Glutamatergic neuron (in vitro differentiated cells): ENCODE measurements at places on chromosomes 16 and 17. TPM values are rescaled to one million over a fixed set of nuclear protein-coding genes. Genes with fewer than 3 reads are reported as not detected.

CCL8 gene
- total RNA-seq, result not detected

RBBP6 gene
- total RNA-seq, result 56.9 TPM

CCL4L2 gene
- total RNA-seq, result not detected

MYH1 gene
- total RNA-seq, result not detected

TTLL6 gene
- total RNA-seq, result 35.4 TPM

TMEM204 gene
- total RNA-seq, result 0.22 TPM

SLFN13 gene
- 0.96 TPM for total RNA-seq

SLC38A8 gene
- not detected for total RNA-seq

MYH2 gene
- total RNA-seq, result not detected

TPSD1 gene
- not detected for total RNA-seq

PKMYT1 gene
- total RNA-seq, result 8.5 TPM

DNAI2 gene
- not detected for total RNA-seq

TPSG1 gene
- not detected for total RNA-seq

CRYM gene
- total RNA-seq, result not detected

MAF gene
- 5.0 TPM for total RNA-seq

MT1G gene
- not detected for total RNA-seq

RAB11FIP4 gene
- total RNA-seq, result 103 TPM

CHST5 gene
- total RNA-seq, result 0.64 TPM

RASL10B gene
- total RNA-seq, result 3.3 TPM
